ENCODE measurements at places on chromosomes 2 and 18. TPM values are rescaled to one million over a fixed set of nuclear protein-coding genes. Genes with fewer than 3 reads are reported as not detected.

The LRRTM4 gene
- 2.2 TPM for total RNA-seq

DNA sequence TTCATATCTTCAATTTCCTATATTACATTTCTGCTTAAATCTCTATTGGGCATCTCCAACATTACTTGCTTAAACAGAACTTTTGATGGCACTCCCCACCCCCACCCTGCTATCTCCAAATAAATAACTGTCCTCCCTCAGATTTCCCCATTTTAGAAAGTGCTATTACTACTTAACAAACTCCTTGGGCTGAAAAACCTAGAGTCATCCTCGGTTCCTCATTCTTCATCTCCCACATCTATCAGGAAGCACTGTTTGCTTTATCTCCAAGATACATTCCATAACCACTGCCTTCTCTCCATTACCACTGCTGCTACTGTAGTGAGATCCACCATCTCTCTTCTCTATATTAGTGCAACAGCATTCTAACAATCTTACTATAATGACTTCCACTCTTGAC is 150.4 kb upstream of the CYRIA start:
- H3K27me3 ChIP-seq = no peaks in the 10 kb centered on the region
- H3K4me3 ChIP-seq = no peak overlapping the region
- DNase-seq = no peak
- no peaks in the 10 kb centered on the region for H3K36me3 ChIP-seq
- no peak overlapping the region for H3K27ac ChIP-seq
- no peaks in the 10 kb centered on the region for H3K4me1 ChIP-seq

The LIMS3 gene
- 3.7 TPM for total RNA-seq

The INPP1 gene
- 15.8 TPM for total RNA-seq

DNA sequence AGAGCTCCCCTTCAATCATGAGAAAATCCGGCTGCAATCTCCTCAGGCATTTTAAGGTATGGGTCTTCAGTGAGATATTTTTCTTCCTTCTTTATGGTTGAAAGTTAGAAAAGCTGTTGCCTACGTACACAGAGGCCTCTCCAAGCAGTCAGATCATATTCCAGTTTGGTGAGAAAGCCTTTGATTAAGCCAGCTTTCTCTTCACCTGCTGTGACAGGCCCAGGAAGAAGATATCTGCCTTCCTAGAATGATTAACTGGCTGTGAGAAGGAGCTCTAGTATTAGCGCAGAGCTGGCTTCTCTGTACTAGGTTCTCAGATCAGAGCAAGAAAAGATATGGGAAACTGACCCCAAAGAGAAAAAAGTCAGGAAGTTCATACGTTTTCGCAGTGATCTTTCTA is 585.0 kb upstream of the CHAC2 start:
- DNase-seq = no peak
- no peak overlapping the region for H3K4me3 ChIP-seq
- H3K27me3 ChIP-seq = no peaks in the 10 kb centered on the region

- no peaks in the 10 kb centered on the region for H3K27me3 ChIP-seq
- H3K27ac ChIP-seq = no peak overlapping the region
- H3K36me3 ChIP-seq = no peaks in the 10 kb centered on the region
- peaks cover 18% of the 10 kb centered on the region for H3K4me1 ChIP-seq
- no peak overlapping the region for H3K4me3 ChIP-seq
Measured at GRCh38 chr18:46152808-46153617, 48.8 kb downstream of the HAUS1 start.

DNA sequence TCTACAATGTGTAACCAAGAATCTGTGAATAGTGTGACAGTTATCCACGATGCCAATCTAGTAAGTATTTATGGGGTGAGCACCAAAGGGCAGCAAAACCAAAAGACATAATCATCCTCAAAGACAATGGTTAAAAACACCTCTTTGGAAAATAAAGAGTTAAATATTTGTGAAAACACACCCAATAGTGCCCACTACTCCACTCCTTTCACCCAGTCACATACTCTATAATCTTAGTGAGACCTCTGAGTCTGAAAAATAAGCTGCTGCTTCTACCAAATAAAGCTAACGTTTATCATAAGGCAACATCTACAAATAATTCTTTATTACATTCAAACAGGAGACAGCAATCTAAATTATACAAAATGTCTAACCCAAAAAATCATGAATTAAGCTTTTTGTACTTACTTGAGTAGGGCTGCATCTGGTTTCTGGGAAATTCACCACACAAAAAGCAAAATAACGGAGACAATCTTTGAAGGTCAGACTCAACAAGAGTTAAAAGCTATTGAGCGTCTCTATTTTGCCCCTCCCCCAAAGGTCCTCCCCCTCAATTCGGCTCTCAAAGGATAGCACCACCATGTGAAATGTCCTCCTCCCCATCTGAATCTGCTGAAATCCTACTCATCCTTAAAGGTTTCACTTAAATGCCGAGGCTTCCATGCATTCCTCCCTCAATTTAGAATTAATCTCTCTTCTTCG is 2.0 kb downstream of the RAPH1 start:
- peaks cover 34% of the 10 kb centered on the region for H3K4me1 ChIP-seq
- no peak for DNase-seq
- H3K4me3 ChIP-seq = peak overlapping the region; percentile 88
- no peaks in the 10 kb centered on the region for H3K36me3 ChIP-seq
- no peaks in the 10 kb centered on the region for H3K27me3 ChIP-seq

All from heart right ventricle (tissue), 16 donors.